H1 (cell line): ENCODE measurements at places on chromosomes 1 and 21.

GRCh38 chr1:97488530-97488929, 432.3 kb downstream of the DPYD start:
- H3K27me3 ChIP-seq, result no peaks in the 10 kb centered on the region
- H3K4me3 ChIP-seq, result no peak overlapping the region
- H3K4me1 ChIP-seq, result no peaks in the 10 kb centered on the region
- H3K36me3 ChIP-seq, result no peaks in the 10 kb centered on the region
- H3K27ac ChIP-seq, result no peak overlapping the region
- DNase-seq, result no peak

DNA sequence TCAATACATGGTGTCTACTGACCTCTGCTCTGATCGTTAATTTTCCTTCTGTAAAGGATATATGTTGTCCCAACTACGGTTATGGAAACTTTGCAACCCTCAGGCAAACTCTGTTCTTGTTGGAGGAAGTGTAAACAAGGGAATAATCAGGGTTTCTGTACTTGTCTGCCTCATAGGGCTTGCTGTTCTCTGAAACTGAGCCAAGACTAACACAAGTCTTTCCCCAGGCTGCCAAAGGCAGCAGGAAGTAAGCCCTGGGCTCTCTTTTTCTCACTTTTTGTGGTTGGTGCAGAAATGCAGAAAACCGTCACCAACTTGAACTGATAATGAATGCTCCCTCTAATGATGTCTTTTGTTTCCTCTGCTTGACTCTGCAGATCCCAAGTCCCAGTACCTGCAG, 7.6 kb downstream of the CYP4X1 start:
- H3K4me1 ChIP-seq, result no peaks in the 10 kb centered on the region
- no peaks in the 10 kb centered on the region for H3K27me3 ChIP-seq
- no peak overlapping the region for H3K27ac ChIP-seq

- H3K27ac ChIP-seq, result no peak overlapping the region
- H3K36me3 ChIP-seq, result no peaks in the 10 kb centered on the region
- no peaks in the 10 kb centered on the region for H3K4me1 ChIP-seq
- no peak overlapping the region for H3K4me3 ChIP-seq
Measured at GRCh38 chr1:26686795-26687194, 9.0 kb upstream of the ARID1A start.

DNA sequence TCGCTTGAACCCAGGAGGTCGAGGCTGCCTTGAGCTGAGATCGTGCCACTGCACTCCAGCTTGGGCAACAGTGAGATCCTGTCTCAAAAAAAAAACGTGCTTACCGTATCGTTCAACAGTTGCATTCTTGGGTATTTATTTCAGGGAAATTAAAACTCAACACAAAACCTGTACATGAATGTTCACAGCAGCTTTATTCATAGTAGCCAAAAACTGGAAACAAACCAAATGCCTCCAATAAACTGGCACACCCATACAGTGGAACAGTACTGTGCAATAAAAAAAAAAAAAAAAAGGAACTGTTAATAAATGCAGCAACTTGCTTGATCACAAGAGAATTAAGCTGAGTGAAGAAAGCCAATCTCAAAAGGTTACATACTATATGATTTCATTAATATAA, 6.7 kb downstream of the KHDRBS1 start:
- no peaks in the 10 kb centered on the region; the same call in 1 of the 2 replicates for H3K4me1 ChIP-seq
- peaks cover 11% of the 10 kb centered on the region for H3K36me3 ChIP-seq
- no peak for DNase-seq

DNA sequence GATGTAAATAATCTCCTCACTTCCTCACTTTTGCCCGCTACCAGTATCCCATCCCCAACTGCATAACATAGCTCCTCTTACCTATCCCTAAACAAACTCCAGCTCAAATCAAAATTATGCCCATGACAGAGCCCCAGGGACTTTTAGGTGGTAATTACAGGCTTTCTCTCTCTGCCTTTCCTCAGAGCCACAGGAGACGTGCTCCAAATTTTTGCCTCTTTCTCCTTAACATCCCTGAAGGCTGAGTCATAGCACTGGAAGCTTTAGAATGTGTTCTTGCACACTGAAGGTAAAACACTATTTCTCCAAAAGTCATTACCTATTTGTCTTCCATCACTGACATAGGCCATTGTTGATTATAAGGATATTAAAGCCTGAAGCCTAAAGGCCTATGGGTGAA, 263.5 kb upstream of the PLD5 start:
- no peaks in the 10 kb centered on the region for H3K4me1 ChIP-seq
- no peak overlapping the region for H3K4me3 ChIP-seq
- H3K36me3 ChIP-seq, result no peaks in the 10 kb centered on the region
- DNase-seq, result no peak

- H3K27me3 ChIP-seq, result no peaks in the 10 kb centered on the region
- no peak for DNase-seq
- H3K4me3 ChIP-seq, result no peak overlapping the region
- H3K4me1 ChIP-seq, result no peaks in the 10 kb centered on the region
Measured at GRCh38 chr1:177687544-177687943, 282.3 kb downstream of the SEC16B start.

DNA sequence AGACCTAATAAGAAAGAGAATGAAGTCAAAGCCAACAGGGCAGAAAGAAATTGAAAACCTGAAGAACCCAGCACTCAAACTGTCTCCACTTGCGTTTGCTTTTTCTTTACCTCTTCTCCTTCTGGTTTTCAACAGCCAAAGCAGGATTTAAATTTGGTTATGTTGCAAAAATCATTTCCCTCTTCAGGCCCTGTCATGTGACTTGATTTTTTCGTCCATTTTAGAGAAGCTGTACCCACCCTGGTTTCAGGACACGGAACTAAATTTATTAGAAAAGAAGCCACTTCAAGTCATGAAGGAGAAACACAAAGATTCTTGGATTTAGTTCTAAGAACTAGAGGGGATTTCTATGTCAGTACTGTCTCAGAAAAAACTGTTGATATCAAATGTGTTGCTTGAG, 1.0 kb upstream of the SYNJ1 start:
- no peaks in the 10 kb centered on the region for H3K4me1 ChIP-seq
- peak overlapping the region; percentile 82; the same call in 1 of the 2 replicates for H3K4me3 ChIP-seq
- no peak overlapping the region for H3K27ac ChIP-seq
- no peak for DNase-seq
- H3K27me3 ChIP-seq, result no peaks in the 10 kb centered on the region

- no peak overlapping the region for H3K27ac ChIP-seq
- H3K4me3 ChIP-seq, result peak overlapping the region; percentile 17; the same call in 1 of the 2 replicates
- no peaks in the 10 kb centered on the region for H3K36me3 ChIP-seq
- H3K4me1 ChIP-seq, result peaks cover 14% of the 10 kb centered on the region
Measured at GRCh38 chr1:26154750-26155149, 4.1 kb upstream of the FAM110D start.

DNA sequence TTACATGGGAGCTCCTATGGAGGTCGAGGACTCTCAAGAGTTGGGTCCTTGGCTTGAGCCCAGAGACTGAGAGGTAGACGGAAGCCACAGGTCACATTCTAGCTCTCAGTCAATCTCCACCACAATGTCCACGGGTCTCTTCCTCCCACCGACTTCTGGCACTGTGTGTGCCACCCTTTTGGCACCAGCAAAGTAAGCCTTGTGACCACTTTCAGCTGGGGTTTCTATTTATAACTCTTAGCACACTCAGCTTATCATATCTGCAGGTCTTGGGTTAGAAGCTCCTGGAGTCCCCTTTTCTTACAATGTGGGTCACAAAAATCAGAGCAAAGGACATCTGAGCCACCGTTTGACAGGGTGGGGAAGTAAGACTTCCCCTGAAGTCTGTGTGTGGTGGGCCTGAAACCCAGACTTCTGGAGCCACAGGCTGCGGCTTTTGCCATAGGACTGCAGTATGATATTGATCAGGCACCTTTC, 28.3 kb downstream of the NCMAP start:
- no peak overlapping the region for H3K4me3 ChIP-seq
- no peaks in the 10 kb centered on the region for H3K4me1 ChIP-seq
- no peak overlapping the region for H3K27ac ChIP-seq
- no peaks in the 10 kb centered on the region for H3K36me3 ChIP-seq

DNA sequence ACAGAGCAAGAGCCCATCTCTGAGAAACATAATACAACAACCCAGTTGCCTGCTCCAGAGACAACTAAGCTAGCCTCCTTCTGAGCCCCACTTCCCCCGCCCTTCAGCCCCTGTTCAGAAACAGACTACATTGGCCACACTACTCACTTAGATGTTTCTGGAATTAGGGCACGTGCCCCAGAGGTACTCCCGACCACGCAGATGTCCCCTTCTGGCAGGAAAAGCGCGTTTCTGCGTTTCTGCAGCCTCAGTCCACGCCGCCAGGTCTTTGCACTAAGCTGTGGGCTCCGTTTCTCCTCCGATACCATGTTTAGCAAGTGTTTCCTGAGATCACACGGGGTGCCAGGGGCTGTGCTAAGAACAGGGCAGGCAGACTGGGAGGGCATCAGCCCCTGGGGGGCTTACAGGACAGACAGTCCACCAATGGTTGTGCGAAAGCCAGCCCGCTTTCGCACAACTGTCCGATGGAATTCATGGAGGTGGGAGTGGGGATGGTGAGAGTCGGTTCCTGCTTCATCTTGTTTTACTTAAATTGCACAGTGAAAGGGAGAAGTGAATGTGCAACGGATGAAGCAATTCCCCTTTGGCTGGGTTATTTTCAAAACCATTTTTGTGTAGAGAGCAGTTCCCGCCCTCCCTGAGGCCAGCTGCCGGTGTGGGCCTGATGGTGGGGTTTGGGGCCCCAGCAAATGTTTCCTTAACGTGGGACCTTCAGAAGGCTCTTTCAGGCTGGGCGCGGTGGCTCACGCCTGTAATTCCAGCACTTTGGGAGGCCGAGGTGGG, 2.7 kb downstream of the PIK3CD start:
- H3K4me1 ChIP-seq, result no peaks in the 10 kb centered on the region
- H3K36me3 ChIP-seq, result no peaks in the 10 kb centered on the region
- H3K27ac ChIP-seq, result no peak overlapping the region
- H3K4me3 ChIP-seq, result no peak overlapping the region
- H3K27me3 ChIP-seq, result peaks cover 27% of the 10 kb centered on the region

GRCh38 chr21:19908390-19908789, 1089.8 kb upstream of the NCAM2 start:
- no peaks in the 10 kb centered on the region for H3K36me3 ChIP-seq
- no peaks in the 10 kb centered on the region for H3K27me3 ChIP-seq
- H3K27ac ChIP-seq, result no peak overlapping the region
- no peak for DNase-seq
- H3K4me1 ChIP-seq, result no peaks in the 10 kb centered on the region

GRCh38 chr1:87542697-87543096, 214.0 kb downstream of the LMO4 start:
- DNase-seq, result no peak
- no peaks in the 10 kb centered on the region for H3K36me3 ChIP-seq
- no peak overlapping the region for H3K27ac ChIP-seq

DNA sequence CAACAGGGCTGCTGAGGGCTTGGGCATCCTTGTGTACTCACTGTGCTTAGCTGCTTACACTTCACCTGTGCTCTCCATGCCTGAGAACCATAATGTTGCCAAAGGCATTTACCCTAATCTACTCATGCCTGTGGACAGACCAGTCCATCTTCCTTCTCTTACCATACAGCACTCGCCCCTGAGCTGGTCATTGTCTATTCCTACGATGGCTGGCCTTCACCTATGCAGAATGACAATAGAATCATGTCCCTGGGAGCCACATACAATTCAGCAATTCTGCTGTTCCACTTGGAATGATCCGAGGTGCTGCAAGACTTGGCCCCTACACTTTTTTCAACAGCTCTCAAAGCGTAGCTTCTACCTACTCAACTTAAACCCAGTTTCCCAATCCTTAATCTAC, 96.5 kb downstream of the PAPPA2 start:
- no peak overlapping the region for H3K4me3 ChIP-seq
- H3K36me3 ChIP-seq, result no peaks in the 10 kb centered on the region
- H3K4me1 ChIP-seq, result no peaks in the 10 kb centered on the region; the same call in 1 of the 2 replicates
- no peak overlapping the region for H3K27ac ChIP-seq

DNA sequence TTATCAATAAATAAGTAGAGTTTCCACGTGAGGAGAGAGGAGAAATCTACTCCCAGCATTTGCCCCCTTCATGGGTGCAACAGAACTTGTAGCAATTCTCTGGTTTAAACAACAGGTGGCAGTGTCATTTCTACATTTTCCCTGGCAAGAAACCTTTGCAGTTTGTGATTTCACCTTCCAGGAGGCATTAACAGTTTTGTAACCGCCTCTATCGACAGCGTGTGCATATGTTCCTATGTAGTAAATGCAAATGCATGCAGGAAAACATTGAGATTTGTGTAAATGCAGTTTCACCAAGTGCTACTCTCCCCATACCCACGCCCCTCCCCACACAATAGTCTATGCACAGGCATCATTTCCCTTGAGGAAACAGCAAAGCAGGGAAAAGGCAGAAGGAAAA, 494.7 kb downstream of the SMYD3 start:
- H3K27ac ChIP-seq, result no peak overlapping the region
- DNase-seq, result no peak
- no peaks in the 10 kb centered on the region for H3K36me3 ChIP-seq
- no peaks in the 10 kb centered on the region for H3K4me1 ChIP-seq

GRCh38 chr21:45150638-45151131, 76.3 kb downstream of the ADARB1 start:
- no peaks in the 10 kb centered on the region for H3K36me3 ChIP-seq
- H3K27me3 ChIP-seq, result peaks cover 2% of the 10 kb centered on the region; the same call in 1 of the 2 replicates
- no peaks in the 10 kb centered on the region; the same call in 1 of the 2 replicates for H3K4me1 ChIP-seq
- H3K27ac ChIP-seq, result no peak overlapping the region

DNA sequence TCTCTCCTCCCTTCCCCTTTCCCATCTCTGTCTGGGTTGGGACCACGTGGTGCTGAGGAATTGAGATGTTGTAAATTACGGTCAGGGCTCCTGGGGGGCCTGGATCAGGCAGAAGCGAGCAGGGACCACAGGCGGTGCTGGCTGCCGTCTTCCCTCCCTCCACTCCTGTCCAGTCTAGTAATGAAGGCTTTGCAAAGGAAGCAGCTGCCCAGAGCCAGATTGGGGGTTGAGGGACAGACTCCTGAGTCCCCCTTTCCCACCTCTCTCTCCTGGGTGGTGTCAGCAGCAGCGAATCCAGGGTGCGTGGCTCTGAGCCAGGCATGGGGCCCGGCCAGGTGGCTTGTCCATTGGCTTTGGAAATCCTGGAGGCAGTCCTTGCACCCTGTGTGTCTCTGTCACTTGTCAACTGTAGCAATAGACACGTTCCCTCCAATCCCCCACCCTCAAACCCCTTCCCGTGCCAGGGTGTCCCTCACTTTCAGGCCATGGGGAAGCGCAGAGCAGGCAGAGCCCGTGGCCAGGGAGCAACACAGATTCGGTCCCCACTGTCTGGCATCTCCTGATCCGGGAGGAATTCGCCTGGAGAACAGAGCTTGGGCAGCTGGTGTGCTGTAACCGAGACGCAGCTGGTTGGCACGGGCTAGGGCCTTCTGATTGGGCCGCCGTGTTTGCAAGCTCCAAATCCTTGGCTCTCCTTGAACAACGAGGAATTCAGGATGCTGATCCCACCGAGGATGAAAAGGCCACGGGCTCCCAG, 64.8 kb upstream of the WNT4 start:
- no peak overlapping the region for H3K27ac ChIP-seq
- no peak overlapping the region for H3K4me3 ChIP-seq
- H3K36me3 ChIP-seq, result no peaks in the 10 kb centered on the region
- DNase-seq, result no peak
- no peaks in the 10 kb centered on the region; the same call in 1 of the 2 replicates for H3K27me3 ChIP-seq

DNA sequence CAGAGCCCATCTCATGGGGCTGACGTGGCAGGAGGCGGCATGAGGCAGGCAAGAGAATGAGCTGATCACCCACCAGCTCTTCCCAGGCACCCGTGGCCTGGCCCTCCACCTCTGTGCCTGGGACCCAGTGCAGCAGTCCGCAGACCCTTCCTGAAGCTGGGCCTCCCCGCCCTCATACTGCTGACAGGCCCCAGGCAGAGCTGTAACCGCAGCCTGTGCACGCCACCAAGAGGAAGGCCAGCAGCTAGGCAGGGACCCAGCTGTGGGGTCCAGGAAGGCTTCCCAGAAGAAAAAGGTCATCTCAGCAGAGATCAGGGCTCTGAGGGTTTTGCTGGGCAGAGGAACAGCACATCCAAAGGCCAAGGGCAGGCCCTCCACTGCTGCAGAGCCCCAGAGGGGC, 9.8 kb upstream of the MTFR1L start:
- no peak overlapping the region for H3K4me3 ChIP-seq
- H3K4me1 ChIP-seq, result peaks cover 5% of the 10 kb centered on the region; the same call in 1 of the 2 replicates
- H3K36me3 ChIP-seq, result peaks cover 3% of the 10 kb centered on the region; the same call in 1 of the 2 replicates
- DNase-seq, result no peak
